Natural killer cell (primary cell): ENCODE measurements at places on chromosomes 2 and 18. TPM values are rescaled to one million over a fixed set of nuclear protein-coding genes. Genes with fewer than 3 reads are reported as not detected.

DNA sequence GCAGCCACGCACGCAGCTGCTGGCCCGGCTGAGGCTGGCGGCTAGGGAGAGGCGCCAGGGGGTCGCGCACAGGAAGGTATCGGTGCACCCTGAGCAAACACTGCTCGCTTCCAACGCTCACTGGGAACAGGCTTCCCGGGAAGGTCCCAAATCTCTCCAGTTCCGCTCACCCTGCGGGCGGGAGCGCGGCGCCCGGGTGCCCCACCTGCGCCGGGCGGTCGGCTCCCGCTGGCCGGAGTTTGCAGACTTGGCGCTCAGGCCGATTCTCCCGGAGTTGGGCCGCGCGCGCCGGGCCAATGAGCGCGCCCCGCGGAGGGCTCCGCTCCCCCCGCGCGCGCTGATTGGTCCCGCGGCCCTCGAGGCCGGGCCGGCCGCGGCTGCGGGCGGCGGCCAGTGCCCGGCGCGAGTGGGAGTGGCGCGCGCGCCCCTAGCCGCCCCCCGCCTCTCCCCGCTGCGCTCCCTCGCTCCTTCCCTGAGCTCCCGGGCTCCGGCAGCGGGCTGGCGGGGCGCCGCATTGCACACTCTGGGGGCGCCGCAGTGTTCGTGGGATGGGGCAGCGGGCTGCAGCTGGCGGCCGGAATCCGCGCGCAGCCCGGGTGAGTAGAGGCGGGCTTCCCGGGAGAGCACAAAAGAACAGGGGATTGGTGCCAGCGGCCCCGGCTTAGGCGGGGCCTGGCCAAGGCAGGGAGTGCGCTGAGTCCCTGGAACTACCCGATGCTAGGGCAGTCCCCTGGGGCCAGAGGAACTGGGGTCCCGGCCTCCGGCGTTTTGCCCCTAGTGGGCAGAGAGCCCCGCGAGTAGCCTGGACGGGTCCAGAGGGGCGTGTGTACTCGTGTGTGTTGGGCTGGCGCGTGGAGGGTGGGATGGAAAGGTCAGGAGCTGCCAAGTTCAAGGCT is at the start of gene LYPD6:
LYPD6 (plus strand) TSS at position 461 of the 896 bp plus-strand sequence. CDS start 107,122 bp downstream, outside the sequence.
- no peak for DNase-seq
- H3K36me3 ChIP-seq, result no peaks in the 10 kb centered on the region

Gene EFEMP1
- total RNA-seq, result not detected

Gene IGFBP5
- not detected for total RNA-seq

Gene PROM2
- 0.64 TPM for total RNA-seq

Gene GALNT13
- not detected for total RNA-seq

DNA sequence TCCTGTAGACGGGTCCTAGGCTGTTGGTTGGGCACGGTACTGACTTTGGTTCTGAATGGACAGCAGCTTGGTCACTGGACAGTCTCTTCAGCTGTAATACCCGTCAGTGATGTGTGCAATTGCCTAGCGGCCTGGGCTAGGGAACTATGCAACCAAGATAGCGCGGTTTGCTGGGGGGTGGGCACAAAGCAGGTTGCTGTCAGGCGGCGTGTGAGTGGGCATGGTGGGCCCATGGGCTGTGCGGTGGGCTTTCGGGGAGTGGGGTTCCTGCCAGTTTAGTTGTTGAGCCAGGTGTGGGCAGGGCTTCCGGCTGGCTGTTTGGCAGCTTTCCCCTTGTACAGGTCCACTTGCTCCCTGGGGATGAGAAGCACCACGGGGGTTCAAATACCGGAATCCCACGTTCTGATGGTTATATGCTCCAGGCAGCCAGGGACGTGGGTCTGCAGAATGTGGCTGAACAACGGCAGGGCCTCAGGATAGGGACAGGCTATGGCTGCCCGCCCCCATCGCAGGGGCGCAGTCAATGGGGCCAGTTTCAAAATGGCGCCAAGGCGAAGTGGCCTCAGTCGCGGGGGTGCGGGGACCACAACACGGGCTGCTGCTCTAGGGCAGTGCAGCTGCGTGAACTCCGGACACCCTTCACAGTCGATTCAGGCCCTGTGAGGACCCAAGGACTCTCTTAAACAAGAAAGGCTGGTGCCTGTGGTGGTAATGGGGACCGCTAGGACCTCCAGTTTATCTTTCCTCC is 407.5 kb upstream of the FIGN start:
- H3K4me1 ChIP-seq, result no peaks in the 10 kb centered on the region
- H3K36me3 ChIP-seq, result no peaks in the 10 kb centered on the region
- no peak overlapping the region for H3K27ac ChIP-seq
- H3K4me3 ChIP-seq, result no peak overlapping the region

Gene COL4A4
- total RNA-seq, result 0.88 TPM

DNA sequence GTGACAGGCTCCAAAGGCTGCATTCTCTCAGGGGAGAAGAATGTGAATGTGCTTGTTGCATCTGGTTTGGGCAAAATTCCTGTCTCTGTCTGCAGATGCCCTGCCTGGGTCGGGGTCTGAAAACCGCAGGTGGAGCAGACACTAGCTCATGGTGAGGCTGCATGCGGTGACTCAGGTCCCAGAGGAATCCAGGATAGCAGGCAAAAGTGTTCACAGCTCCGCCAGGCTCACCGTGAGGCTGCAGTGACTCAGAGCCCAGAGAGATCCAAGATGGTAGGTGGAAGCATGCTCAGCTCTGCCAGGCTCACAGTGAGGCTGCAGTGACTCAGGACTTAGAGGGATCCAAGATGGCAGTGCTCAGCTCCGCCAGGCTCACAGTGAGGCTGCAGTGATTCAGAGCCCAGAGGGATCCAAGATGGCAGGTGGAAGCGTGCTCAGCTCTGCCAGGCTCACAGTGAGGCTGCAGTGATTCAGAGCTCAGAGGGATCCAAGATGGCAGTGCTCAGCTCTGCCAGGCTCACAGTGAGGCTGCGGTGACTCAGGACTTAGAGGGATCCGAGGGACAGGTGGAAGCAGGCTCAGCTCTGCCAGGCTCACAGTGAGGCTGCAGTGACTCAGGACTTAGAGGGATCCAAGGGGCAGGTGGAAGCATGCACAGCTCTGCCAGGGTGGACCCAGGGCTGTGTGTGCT is 200.5 kb downstream of the ACKR3 start:
- H3K27me3 ChIP-seq, result no peaks in the 10 kb centered on the region
- H3K27ac ChIP-seq, result no peak overlapping the region
- DNase-seq, result no peak
- no peaks in the 10 kb centered on the region for H3K4me1 ChIP-seq

Gene UGT1A10
- total RNA-seq, result not detected
